ENCODE measurements at places on chromosomes 7 and 10.

DNA sequence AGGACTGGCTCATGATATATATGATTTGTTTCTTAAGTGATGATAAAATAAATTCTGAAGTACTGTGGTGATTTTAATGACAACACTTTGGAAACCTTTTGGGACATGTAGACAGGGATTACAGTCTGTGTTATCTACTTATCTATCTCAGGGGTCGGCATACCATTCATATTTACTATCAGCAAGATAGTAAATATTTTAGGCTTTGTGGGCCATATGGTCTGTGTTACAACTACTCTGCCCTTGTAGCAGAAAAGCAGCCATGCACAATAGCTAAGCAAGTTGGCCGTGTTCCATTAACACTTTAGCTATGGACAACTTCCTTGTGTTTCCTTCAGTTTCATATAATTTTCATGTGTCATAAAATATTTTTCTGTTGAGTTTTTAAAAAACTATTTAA lies 97.8 kb upstream of the PRPS1L1 start:
- DNase-seq, result no peak

DNA sequence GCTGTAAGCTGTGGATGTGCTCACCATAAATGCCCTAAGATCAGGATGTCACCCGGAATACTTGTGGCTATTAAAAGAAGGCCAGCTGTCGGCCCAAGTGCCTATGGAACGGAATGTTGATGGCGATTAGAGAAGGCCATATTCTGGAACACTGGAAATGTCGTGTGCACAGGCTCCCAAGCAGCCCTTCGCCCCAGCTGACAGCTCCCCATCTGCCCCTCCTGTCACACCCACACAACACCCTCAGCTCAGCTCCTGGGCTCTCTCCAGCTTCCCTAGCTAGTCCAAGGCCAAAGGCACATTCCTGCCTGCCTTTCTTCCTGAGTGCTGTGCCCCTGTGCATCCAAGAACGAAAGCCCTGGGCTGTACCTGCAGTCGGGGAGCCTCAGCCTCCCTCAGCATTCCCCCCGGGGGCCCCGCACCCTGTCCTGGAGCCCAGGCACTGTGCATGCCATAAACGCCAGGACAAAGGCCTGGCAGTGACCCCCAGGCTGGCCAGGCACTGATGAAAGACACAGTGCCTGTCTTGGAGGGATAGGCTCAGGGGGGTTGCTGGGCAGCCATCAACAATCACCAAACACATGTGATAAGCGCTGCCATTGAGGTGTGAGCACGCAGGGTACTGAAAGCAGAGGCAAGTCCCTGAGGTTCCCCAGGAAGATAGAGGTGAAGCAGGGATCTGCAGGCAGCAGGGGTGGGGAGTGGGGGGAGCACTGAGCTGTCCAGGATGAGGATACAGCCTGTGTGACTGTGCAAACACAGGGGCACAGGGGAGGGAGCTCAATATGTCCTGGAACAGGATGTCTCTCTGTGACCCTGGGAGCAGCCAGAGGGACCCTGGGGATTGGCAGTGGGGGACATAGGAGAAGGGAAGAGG lies 3.7 kb upstream of the LDB3 start:
- DNase-seq, result no peak

- no peak for DNase-seq
These were observed 167.0 kb downstream of the FANK1 start for GRCh38 chr10:126063353-126063791.

- no peak for DNase-seq
These were observed 41.0 kb upstream of the SLC29A3 start for GRCh38 chr10:71277914-71278665.

DNA sequence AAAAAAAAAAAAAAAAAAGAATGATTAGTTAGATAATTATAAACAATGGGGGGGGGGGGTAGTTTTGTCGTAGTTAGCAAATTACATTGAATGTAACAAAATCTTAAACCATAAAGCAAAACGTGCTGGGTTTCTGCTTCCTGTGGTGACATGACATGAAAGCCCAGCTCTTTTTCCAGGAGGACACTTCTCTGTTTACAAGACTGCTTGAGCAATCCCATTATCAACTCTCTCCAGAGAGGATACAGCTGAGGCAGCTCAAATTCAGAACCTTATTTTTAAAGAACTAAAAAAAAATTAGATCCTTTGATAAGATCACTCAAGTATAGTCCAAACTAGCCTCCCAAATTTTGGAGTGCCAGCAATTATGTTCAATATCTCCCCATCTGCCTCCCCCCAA lies 58.6 kb downstream of the ADRB1 start:
- DNase-seq, result no peak

DNA sequence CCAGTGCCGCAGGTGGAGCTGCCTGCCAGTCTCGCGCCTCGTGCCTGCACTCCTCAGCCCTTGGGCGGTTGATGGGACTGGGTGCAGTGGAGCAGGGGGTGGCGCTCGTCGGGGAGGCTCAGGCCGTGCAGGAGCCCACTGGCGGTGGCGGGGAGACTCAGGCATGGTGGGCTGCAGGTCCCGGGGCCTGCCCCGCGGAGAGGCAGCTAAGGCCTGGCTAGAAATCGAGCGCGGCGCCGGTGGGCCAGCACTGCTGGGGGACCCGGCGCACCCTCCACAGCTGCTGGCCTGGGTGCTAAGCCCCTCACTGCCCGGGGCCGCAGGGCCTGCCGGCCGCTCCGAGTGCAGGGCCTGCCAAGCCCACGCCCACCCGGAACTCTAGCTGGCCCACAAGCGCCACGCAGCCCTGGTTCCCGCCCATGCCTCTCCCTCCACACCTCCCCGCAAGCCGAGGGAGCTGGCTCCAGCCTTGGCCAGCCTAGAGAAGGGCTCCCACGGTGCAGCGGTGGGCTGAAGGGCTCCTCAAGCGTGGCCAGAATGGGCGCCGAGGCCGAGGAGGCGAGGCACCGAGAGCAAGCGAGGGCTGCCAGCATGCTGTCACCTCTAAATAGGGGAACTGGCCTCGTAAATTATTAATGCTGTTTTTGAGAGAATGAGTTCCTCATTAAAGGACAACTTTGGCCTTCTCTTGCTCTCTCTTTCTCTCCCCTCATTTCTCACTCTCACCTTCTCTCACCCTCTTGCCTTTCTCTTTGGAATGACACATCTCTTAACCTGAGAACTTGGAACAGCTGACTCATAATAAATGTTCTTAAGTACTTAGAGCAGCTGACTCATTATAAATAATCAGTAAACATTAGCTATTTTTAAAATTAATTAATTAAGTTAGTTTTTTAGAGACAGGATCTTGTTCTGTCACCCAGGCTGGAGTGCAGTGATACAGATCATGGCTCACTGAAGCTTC lies 4.9 kb downstream of the ACADSB start:
- no peak for DNase-seq

GRCh38 chr10:112700215-112700671 lies 249.8 kb upstream of the TCF7L2 start:
- no peak for DNase-seq

- DNase-seq, result no peak
These were observed 213.3 kb downstream of the MDFIC start for GRCh38 chr7:115135146-115135545.

DNA sequence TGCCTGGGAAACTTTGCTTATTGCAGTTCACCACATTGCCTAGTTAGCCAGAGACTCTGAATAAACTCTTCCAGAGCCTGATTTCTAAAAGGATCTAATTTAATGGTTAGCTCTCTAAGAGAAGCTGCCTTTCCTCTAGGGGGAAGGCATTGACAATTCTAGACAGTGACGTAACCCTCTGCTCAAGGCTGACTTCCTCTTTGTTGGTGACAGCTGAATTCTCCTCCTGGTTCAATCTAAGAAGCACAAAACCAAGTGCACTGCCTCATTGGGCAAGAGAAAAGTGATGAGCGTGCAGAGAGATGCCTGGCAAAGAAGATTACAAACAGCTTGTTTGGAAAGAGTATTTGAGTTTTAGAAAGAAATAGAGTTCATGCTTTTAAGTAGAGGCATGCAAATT lies 102.7 kb downstream of the MACC1 start:
- no peak for DNase-seq

DNA sequence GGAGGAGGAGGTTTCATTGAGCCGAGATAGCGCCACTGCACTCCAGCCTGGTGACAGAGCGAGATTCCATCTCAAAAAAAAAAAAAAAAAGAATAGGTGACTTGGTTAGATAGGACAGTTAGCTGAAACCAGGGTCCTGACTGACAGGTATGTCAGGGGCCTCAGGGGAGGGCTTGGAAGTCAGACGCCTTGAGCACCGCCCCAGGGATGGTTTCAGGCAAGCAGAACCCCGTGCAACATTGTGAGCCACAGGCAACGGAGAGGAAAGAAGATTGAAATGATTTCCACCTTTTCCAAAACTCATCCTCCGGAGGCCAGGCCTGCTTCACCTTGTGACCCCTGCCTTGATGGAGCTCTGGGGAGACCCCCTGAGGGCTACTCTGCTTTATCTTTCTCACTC lies 8.6 kb downstream of the UCMA start:
- no peak for DNase-seq

- no peak for DNase-seq
These were observed 19.5 kb upstream of the HERPUD2 start for GRCh38 chr7:35714407-35714806.

GRCh38 chr7:111132833-111133232 lies 41.9 kb downstream of the LRRN3 start:
- DNase-seq, result no peak

GRCh38 chr7:149569726-149570422 lies 72.3 kb upstream of the ZNF746 start:
- no peak for DNase-seq

- DNase-seq, result no peak
These were observed 9.4 kb downstream of the ACSL5 start for GRCh38 chr10:112383325-112383724.

DNA sequence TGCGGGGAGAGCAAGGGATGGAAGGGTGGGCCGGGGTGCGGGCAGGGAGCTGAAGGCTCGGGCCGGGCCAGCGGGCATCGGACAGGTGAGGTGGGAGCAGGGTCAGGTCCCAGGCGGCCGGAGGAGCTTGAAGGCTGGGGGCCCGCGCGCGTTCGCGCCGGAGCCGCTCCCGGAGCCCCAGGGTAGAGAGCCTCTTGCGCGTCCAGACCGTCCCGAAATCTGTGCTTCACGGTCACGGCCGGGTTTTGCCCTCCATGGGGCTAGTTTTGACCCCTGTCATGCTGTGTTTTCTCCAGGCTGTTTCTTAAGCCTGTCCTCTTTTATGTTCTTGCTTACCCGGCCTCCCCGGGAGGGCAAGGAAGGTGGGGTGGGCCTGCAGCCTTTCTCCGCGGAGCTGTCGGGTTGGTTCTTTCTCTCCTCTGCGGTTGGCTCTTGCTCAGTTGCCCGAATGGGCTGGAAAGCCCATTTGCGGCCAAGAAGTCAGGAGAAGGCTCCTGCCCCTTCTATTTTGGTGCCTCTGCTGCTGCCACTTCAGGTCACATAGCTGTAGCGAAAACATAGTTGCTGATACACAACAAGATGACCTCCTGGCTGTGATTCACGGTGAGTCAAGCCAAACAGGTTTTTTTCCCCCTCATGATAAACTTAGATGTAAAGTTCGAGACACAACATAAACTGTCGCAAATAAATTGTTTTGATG lies 650 bp downstream of the UBE2D1 start:
- no peak for DNase-seq

- DNase-seq, result no peak
These were observed 49.7 kb downstream of the CDK1 start for GRCh38 chr10:60827791-60828488.

- DNase-seq, result no peak
These were observed 40.4 kb upstream of the STEAP4 start for GRCh38 chr7:88347090-88347489.

DNA sequence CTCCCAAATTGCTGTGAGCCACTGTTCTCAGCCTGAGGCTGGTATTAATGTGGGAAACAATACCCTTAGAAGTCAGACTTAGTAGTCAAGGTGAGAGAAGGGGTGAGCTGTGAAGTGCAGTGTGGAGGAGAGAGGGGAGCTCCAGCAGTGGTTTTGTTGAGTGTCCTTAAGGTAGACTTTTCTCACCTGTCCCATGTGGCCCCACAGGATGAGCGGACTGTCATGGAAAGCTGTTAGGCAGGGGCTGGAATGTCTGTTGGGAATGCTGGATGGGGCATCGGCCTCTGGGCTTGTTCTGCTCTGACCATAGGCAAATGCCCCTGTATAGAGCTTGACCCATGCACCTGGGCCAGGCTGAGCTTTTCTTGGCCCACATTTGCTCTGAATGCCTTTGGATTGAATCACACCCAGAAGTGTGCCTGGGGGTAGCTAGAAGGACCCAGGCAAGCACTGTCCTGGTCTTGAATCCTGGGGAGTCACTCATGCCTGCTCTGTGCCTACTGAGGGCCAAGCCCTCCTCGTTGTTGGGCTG lies 36.3 kb upstream of the SH2D4B start:
- DNase-seq, result no peak

DNA sequence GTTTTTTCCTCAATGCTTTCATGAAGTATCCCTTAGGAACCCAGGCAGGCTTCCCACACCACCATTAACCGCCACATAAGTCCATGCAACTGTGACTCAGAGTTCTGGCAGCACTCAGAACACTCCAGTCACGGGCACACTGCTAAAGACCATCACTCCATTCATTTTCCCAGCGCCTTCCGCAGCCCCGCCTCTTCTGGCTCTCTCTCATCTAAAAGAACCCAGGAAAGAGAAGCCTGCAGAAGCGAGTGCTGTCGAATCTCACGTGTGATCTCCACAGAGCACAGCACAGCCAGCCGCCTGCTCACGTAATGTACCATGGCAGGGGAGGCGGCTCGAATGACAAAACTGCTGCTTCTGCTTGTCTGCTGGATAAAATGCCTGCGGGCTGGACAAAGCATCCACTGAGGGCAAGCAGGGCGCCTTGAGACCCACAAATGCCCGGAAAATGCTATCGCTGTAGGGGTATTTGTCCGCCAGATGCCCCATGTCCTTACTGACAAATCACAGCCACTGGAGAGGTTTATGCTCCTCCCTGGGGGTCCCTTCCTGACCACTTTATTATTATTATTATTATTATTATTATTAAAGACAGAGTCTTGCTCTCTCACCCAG lies 1.8 kb downstream of the PSMG3 start:
- DNase-seq, result no peak

- DNase-seq, result no peak
These were observed 12.6 kb downstream of the BAZ1B start for GRCh38 chr7:73509463-73509862.

GRCh38 chr10:43208147-43209073 lies 58.5 kb downstream of the RASGEF1A start:
- DNase-seq, result no peak

- no peak for DNase-seq
These were observed 17.0 kb downstream of the PKD1L1 start for GRCh38 chr7:47931005-47932004.

GRCh38 chr7:79412438-79412837 lies 41.0 kb downstream of the MAGI2 start:
- DNase-seq, result no peak

DNA sequence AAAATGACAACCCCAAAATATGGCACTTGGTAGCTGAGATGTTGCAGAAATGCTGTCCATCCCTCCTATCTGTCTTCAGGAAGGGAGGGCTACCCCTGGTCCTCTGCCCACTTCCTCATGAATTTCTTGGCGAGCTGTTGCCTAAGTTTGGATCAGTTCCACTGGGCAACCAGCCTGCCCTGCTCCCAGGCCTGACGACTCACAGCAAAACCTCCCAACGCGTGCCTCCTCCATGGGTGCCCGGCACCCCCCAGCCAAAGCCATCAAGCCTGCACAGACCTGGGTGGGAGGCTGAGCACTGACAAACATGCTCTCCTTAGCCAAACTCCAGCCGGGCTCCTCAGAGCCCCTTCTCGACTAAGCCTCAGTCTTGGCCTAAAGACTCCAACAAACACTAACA lies 8.9 kb downstream of the VSTM4 start:
- no peak for DNase-seq

GRCh38 chr7:40015790-40016296 lies 65.8 kb downstream of the CDK13 start:
- DNase-seq, result no peak
